ENCODE measurements at places on chromosomes 1 and 21. TPM values are rescaled to one million over a fixed set of nuclear protein-coding genes. Genes with fewer than 3 reads are reported as not detected.

Gene CD1C
- 0.35 TPM for total RNA-seq

Gene TNFRSF4
- total RNA-seq, result not detected

Gene E2F2
- 6.1 TPM for total RNA-seq

Gene AGMAT
- 5.8 TPM for total RNA-seq

Gene TP73
- total RNA-seq, result 2.9 TPM

Gene PROK1
- not detected for total RNA-seq

Gene GNB1
- 382 TPM for total RNA-seq

Gene LCE1D
- not detected for total RNA-seq

Gene ZBTB40
- total RNA-seq, result 19.3 TPM

Gene TRIM45
- total RNA-seq, result 15.6 TPM

DNA sequence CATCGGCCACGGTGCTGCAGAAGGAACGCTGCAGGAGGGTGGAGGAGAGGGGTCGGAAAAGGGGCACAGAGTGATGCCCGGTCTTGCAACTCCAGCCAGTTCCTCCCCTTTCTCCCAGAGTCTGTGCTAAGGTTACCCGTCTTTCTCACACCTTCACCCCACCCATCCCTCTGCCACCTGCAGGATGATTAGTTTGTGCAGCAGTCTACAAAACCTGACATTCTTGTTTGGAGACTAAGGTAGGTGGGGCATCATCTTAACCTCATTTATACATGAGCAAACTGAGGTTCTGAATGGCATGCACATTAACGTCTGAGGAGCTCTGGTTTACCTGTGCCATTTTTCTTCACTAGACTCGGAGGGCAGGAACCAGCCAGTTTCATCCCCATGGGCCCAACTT is 232.3 kb downstream of the GRIK3 start:
- no peak for DNase-seq

DNA sequence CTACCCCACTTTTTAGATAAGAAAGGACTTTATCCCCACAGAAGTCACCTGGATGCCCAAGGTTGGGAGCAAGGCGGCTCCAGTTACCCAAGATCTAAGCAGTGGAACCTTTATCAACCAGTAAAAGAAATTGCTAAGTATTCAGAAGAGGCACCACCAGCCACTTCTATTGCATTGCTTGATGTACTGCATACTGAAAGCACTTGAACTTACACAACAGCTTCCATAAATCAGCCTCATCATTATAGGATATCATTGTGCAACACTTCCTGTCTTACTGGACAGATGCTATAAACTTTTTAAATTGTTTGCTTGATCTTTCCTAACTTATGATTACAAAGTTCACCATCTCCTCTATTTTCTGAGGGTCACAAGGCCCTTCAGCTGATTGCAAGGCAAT is 642.7 kb upstream of the CXADR start:
- DNase-seq, result no peak

DNA sequence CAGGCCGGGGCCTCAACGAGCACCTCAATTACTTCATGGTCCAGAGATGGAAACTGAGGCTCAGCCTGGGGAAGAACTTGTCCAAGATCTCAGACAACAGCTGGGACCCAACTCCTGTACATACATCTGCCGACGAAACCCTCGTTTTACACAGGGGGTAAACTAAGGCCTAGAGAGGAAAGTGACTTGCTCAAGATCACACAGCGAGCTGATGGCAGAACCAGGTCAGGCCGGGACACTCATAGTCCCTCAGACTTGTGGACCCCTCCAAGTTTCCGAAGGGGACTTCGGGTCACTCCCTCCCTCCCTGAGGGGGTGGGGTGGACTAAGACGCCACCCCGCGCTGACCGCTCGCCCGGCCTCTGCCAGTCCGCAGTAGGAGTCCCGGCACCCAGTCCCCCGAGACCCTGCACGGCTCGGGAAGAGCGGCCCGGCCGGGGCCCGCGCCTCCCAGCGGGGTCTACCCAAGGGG is 430 bp downstream of the WASF2 start:
- DNase-seq, result no peak

GRCh38 chr1:201488830-201489589 is 17.9 kb downstream of the CSRP1 start:
- no peak for DNase-seq

GRCh38 chr1:31221072-31221471 is 18.6 kb downstream of the NKAIN1 start:
- no peak for DNase-seq

DNA sequence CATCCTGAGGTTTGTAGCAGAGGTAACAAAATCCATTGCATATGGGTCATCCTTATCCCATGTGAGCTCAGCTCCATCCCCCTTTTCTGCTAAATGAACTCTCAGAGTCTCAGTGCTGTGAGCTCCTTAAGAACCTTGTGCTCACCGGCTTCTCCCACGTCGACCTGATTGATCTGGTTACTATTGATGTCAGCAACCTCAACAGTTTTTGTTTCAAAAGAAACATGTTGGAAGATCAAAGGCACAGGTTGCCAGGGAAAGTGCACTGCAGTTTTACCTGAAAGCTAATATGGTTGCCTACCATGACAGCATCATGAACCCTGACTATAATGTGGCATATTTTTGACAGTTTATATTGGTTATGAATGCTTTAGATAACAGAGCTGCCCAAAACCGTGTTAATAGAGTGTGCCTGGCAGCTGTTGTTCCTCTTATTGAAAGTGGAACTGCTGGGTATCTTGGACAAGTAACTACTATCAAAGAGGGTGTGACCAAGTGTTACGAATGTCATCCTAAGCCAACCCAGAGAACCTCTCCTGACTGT is 131.4 kb downstream of the HS2ST1 start:
- DNase-seq, result no peak

DNA sequence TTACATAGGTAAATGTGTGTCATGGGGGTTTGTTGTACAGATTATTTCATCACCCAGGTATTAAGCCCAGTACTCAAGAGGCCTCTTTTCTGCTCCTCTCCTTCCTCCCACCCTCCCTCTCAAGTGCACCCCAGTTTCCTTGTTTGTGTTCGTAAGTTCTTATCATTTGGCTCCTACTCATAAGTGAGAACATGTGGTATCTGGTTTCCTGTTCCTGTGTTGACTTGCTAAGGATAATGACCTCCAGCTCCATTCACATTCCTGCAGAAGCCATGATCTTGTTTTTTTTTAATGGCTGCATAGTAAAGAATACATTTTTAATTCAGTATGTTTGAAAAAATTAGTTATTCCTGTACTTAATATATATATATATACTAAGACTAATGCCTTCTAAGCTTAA is 107.7 kb downstream of the CLDN17 start:
- no peak for DNase-seq

GRCh38 chr1:188937965-188938551 is 1539.6 kb downstream of the BRINP3 start:
- no peak for DNase-seq

GRCh38 chr1:90074566-90074965 is 79.7 kb downstream of the ZNF326 start:
- no peak for DNase-seq

DNA sequence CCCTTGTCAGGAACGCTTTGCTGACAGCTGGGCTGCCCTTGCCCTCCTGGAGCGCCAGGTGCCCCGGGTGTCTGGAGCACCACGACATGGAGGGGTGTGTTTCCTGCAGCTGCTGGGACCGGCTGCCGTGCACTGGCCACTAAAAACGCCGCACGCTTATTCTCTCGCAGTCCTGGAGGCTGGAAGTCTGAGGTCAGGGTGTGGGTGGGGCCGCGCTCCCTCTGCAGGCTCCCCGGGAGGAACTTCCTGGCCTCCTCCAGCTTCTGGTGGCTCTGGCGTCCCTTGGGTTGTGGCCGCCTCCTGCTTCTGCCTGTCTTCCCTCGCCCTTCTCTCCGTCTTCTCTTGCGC is 28.0 kb upstream of the PLCH2 start:
- no peak for DNase-seq

DNA sequence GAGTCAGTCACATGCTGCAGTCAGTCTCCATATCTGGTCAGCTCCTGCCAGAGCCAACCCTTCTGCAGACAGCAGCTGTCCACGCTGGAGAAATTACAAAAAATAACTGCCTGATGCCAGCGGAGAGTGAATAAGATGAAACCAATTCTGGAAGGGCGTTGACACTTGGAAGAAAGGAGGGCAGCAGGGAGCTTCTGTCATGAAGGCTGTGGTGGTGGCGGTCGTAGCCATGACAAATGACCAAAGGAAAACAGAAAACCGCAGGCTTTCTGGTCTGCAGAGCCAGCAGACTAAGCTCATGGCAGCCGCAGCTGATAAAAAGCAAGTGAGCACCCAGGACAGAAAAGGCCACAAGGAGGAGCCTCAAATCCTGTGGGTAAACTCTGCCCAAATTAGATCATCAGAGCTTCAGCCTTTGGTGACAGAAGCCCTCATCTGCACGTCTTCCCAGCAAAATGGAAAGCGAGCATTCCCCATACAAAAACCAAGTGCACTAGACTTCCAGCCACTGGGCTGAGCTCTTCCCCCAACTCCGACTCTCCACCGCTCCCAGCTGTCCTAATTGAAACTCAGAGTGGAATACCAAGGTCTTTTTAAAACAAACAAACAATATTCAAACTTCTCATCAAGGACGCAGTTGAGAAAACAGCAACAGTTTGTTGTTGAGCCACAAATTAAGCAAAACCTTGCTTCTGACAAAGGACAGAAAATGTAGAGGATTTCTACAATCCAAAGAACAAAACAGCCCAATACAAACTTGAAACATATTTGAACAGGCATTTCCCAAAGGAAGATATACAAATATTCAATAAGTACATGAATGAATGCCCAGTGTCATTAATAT is 28.7 kb downstream of the RSPH1 start:
- DNase-seq, result no peak

- peak; percentile 85 for DNase-seq
These were observed 4.1 kb upstream of the SH3BGRL3 start for GRCh38 chr1:26275580-26276431.

- DNase-seq, result no peak
These were observed 9.8 kb downstream of the KCNN3 start for GRCh38 chr1:154860156-154860870.

DNA sequence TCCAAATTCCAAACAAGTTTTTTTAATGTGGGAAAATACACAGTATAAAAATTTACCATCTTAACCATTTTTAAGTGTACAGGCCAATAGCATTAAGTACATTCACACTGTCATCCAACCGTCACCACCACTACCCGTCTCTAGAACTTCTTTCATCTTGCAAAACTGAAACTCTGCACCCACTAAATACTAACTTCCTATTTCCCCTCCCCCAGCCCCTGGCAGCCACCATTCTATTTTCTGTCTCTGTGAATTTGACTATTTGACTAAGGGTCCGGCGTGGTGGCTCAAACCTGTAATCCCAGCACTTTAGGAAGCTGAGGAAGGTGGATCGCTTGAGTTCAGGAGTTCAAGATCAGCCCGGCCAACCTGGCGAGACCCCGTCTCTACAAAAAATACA is 36.1 kb downstream of the CLSTN1 start:
- no peak for DNase-seq

GRCh38 chr21:32189688-32190483 is 89.0 kb downstream of the MIS18A start:
- DNase-seq, result no peak

DNA sequence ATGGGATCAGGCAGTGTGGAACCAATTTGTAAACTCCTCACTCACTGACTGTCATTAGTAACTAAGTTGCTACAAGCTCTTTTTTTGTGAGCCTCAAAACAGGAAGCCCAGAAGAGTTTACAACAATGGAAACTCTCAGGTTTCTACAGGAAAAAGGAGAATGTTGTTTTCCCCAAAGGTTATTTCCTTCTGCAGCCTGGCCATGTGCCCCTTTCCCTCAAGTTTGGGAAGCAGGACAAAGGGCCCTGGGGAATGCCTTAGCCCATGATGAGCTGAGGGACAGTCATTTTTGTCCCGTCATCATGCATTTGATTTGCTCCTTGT is 395.9 kb downstream of the KIF26B start:
- no peak for DNase-seq

DNA sequence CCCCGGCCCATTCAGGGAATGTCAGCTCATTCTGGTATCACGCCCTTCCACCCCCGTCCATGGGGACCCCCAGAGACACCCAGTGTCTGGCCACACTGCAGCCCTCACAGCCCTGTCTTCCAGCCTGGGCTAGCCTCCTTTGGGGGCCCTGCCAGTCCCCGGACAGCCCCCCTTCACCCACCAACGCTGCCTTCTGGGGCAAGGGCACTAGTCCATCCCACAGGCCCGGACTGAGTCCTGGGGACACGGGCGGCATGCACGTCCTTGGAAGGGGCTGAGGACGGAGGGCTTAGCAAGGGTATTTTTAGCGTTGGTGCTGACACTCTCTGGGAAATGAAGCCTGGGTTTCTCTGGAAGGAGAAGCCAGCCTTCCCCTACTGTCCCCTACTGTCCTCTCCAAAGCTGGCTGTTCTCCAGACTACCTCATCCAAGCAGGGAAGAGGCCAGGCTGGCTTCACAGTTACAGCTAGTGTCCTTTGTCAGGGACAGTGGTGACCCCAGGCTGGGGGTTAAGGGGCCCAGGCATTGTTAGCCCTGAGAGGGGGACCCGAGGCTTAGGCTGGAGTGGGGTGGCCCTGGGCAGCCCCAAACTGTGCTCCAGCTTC is 39.5 kb downstream of the COQ8A start:
- DNase-seq, result no peak

DNA sequence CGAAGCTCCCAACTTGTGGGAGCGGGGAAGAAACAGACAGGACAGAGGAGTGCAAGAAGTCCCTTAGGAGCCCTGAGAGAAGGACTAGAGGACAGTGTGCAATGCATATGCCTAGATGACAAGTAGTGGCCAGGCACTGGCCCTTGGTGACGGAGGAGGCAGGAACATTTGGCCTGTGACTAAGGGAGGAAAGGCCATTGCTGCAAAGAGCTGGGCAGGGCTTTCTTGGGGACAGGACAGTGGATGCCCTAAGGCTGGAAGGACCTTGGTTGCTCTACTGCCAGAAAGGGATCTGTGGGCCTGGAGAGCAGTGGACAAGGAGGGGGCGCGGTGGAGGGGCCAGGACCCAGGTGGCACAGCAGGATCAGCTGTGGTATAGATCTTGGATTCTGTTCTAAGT is 481.3 kb downstream of the CAMTA1 start:
- peak; percentile 22 for DNase-seq

Measured in H1 (cell line).